ENCODE measurements at places on chromosomes 11 and 22.

GRCh38 chr22:31968022-31968421 is 23.7 kb downstream of the YWHAH start:
- DNase-seq: no peak

- DNase-seq: no peak
Measured at GRCh38 chr22:38937541-38937940, 19.9 kb upstream of the APOBEC3A start.

DNA sequence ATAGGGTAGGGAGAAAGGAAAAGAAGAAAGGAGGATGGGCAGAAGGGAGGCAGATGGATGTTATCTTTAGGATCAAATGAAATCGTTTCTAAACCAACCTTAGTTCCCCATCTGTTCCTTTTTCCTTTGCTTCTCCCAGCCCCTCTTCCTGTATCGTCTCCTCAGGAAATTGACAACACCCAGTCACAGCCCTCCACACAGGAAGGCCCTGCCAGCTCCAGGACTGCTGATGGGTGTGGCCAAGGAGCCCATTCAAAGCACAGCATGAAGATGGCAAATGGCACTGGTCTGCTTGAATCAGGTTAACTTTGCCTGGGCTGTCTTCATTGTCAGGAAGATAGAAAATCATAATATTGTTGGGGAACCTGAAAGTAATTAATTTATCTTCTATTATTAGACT is 164.8 kb downstream of the C11orf87 start:
- no peak for DNase-seq

GRCh38 chr11:120186774-120187591 is 23.8 kb upstream of the OAF start:
- DNase-seq: no peak

GRCh38 chr22:17095538-17095937 is 10.7 kb downstream of the IL17RA start:
- DNase-seq: no peak

DNA sequence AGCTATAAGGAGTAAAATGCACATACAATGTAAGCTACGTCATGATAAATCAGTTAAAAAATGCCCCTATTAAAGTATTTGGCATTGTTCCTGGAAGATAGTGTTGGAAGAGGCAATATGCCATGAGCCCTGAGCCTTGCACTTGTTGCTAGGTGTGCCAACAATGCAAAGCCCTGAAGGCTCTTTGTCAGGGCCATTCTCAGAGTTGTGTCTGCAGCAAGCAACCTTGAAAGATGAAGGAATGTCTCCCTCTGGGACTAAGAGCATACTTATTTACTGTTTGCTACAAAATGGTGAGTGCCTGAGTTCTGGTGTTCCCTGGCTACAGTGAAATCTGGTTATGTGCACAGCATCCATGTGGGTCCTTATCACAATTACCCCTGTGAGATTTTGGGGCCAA is 322.3 kb upstream of the FAT3 start:
- no peak for DNase-seq

GRCh38 chr11:69000831-69001242 is 12.2 kb downstream of the MRGPRF start:
- no peak for DNase-seq

DNA sequence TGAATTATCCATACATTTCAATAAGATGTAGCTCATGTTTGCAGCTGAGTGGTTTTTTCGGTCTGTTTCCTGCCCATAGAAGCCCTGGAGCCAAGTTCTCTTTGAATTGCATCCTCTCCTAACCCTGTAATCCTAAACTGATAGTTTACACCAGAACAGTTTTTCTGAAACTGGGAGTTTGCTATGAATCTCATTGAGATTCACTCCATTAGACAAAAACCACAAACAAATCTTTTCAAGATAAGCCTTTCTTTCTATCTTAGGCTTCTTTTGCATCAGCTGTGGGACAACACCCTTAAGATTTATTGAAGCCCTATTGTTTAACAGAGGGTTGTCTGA is 324.8 kb downstream of the DYNC2H1 start:
- DNase-seq: no peak

- DNase-seq: no peak
Measured at GRCh38 chr11:115958089-115959000, 454.1 kb upstream of the CADM1 start.

- DNase-seq: no peak
Measured at GRCh38 chr11:1345737-1346513, 36.5 kb upstream of the TOLLIP start.

GRCh38 chr11:86515297-86516094 is 140.8 kb downstream of the CCDC81 start:
- DNase-seq: no peak

- no peak for DNase-seq
Measured at GRCh38 chr22:36143066-36143815, 17.3 kb downstream of the APOL3 start.

- no peak for DNase-seq
Measured at GRCh38 chr11:121669422-121669821, 216.7 kb upstream of the SORL1-AS1 start.

DNA sequence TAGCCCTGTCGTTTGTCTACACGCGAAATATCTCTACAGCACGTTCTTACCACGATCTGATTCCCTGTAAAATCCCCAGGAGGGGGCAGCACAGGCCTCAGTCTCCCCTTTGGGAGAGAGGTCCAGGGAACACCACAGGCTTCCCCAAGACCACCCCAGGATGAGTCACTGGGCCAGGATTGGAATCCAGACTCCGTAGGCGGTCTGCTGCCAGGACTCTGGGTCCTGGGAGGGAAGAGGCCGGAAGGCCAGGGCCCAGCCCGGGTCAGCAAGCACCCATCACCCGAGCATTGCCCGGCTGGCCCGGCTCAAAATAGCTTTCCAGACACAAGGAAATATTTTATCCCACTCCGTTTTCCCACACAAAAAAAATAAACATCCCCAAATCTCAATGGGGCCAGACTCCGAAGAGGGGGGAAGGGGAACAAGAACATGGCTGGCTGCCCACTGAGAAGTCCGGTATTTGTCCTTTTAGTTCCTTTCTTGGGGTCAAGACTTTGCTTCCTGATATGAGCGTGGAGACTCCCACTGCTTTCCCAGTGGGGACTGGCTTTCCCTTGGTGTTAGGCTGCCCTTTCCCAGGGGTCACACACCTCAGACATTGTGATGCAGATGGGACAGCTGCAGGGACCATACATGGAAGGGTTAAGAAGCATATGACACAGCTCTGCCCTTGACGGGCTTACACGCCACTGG is 91.3 kb downstream of the LRRC32 start:
- no peak for DNase-seq

- no peak for DNase-seq
Measured at GRCh38 chr11:101407324-101407723, 176.5 kb downstream of the TRPC6 start.

GRCh38 chr22:35369996-35370395 is 10.9 kb upstream of the HMOX1 start:
- DNase-seq: no peak

DNA sequence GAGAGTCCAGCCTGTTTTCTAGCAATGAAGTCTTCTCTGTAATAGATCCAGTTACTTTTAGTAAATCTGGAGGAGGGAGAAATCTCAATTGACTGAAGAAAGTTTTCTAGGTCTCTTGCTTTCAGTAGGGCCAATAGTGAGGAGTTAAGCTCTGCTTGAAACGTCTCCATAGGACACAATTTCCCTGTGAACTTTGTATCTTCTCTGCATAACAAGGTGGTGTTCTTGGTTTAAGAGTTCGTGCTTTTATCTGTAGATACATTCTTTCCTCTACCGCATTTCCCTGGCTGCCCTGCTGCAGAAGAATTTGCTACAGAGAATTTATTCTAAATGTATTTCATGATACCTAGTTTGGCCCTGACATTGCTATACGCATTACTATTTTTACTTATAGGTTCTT is 183.1 kb downstream of the ARHGAP42 start:
- no peak for DNase-seq

- DNase-seq: no peak
Measured at GRCh38 chr11:65778431-65778900, 2.3 kb downstream of the AP5B1 start.

DNA sequence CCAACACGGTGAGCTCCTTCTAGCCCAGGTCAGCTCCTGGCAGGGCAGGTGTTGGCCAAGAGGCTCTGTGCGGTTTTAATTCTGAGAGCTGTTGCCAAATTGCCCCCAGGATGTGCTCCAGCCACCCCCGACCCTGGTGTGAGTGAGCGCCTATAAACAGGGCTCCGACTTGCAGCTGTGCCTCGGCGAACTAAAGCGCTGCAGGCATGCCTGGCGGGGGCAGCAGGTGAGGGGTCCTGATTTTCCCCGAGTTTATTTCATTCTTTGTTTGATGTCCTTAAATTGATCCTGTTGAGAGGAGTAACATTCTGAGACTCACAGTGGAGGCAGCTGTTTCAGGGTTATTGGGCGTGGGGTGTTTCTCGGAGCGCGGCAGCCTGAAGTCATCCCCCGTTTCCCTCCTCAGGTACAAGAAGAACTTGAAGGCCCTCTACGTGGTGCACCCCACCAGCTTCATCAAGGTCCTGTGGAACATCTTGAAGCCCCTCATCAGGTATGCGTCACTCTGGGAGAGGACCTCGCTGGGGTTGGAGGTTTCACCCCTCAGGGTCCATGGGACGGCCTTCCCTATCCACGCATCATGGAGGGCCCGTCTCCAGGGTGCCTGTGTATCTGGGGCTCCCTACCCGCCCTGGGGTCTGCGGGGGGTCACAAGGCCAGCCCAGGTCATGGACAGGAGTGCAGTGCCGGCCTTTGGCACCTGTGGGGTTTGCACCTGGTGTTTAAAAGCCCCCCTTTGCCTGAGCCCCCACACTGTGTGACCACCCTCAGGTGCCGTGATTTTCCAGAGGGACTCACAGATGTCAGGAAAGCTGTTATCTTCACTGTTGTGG is 62.1 kb downstream of the ARHGAP8 start:
- no peak for DNase-seq
